ENCODE measurements at places on chromosomes 16 and 17.

- no peak for DNase-seq
Observed at GRCh38 chr17:44775838-44776621, 17.2 kb downstream of the ADAM11 start.

DNA sequence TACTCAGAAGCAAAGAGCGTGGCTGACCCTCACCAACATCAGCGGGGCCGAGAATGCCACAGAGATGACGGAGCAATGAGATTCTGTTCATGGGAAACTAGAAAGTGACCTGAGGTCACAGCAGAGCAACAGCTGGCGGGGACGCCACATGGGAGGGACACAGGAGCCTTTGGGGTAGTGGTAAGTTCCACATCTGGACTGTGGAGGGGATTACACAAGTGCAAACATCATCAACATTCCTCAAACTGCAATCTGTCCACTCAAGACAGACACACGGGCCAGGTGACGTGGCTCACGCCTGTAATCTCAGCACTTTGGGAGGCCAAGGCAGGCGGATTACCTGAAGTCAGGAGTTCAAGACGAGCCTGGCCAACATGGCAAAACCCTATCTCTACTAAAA lies 11.2 kb downstream of the HAGH start:
- DNase-seq, result no peak

DNA sequence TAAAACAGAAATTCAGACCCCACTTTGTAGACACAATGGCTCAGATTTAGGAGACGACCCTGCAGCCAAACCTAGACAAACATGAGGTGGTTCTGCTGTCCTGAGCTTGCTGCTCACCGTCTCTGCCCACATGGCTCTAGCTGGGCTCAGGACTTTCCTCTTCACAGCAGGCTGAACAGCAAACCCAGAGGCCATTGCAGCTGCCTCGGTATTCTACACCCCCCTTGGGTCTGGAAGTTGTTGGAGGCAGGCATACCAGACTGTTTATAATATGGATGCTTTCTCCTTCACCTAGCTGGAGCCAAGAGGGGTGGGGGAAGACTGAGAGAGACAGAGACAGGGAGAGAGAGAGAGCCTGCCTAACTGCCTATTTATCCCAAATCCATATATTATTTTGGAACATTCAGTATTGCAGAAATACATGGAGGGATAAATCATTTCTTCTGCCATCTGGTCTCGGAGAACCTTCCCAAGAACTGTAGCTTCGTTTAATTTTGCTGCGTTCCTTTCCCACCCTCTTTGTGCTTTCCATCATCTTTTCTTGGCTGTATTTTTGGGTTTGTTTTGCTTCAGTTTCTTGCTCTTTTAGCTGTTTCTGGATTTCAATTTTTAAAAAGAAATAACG lies 628.2 kb upstream of the RBFOX1 start:
- no peak for DNase-seq

DNA sequence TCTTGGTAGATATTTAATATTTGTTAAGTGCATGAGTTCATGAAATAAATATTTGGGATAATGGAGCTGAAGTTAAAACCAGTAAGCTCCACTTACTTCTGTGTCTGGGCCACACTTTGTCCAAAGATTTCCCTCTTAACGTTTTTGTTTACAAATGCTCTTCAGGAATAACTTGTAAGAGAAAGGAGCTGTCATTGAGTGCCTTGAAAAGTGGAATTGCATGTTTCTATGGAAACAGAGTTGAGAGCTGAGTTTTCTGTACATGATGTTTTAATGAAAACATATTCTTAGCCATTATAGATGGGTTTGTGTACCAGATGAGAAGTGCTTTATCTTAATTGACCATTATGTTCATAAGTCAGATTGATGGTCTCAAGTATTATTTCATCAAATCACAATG lies 1045.4 kb upstream of the EEF2KMT start:
- no peak for DNase-seq

DNA sequence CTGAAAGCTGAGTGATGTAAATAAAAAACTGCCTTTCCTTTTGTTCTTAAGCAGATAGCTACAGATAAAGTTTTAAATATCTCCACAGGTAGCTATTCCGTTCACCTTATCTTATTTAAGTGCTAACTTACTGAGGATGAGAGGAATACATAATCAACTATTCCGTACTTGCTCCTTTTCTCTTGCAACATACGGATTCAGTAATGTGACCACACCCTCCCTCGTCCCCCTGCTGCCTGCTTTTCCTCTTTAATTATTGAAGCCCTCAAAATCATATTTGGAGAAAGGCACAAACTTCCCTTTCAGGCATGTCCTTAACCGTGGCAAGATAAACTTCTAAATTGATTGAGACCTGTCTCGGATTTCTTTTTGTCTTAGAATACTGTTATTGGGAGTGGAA lies 101.4 kb downstream of the MAP2K4 start:
- no peak for DNase-seq

- DNase-seq, result peak; percentile 94
Observed at GRCh38 chr17:27540318-27541101, 84.3 kb downstream of the KSR1 start.

- DNase-seq, result no peak
Observed at GRCh38 chr16:69286941-69287713, 24.0 kb upstream of the VPS4A start.

DNA sequence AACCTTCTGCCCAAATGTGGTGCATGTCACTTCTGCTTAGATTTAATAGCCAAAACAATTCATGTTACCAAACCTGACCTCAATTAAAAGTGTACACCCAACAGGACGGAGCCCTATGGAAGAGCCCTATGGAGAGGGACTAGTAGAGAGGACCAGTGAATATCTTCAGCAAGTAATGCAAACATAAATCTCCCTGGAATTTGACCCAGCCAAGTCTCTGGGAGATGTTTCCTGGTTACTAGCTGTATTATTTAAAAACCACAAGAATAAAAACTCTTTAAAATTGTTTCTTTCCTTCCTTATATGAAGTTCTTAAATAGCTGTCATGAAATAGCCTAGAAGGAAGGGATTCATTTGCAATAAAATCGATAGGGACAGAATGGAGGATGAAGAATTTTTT lies 255.8 kb downstream of the CDH11 start:
- no peak for DNase-seq

DNA sequence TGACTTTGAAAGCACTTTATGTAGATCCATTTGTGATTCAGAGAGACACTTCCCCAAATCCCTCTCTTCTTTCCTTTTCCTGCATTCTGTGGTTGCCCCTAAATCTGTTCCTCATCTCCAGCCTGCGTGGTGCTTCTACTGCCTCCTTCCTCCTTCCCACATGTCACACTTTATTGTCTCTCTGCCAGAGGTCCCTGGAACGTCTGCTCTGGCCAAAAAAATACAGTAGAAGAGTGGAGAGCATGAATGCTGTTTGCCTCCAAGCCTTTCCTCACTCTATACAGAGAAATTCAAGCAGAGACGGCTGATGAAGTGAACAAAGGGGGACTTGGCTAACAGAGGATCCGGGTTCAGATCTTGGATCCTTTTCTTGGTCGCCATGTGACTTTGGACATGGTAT lies 22.8 kb upstream of the IRX3 start:
- no peak for DNase-seq

GRCh38 chr17:81683208-81683583 lies 401 bp downstream of the ARL16 start:
- DNase-seq, result no peak

- no peak for DNase-seq
Observed at GRCh38 chr16:16184594-16184993, 38.7 kb downstream of the ABCC6 start.

DNA sequence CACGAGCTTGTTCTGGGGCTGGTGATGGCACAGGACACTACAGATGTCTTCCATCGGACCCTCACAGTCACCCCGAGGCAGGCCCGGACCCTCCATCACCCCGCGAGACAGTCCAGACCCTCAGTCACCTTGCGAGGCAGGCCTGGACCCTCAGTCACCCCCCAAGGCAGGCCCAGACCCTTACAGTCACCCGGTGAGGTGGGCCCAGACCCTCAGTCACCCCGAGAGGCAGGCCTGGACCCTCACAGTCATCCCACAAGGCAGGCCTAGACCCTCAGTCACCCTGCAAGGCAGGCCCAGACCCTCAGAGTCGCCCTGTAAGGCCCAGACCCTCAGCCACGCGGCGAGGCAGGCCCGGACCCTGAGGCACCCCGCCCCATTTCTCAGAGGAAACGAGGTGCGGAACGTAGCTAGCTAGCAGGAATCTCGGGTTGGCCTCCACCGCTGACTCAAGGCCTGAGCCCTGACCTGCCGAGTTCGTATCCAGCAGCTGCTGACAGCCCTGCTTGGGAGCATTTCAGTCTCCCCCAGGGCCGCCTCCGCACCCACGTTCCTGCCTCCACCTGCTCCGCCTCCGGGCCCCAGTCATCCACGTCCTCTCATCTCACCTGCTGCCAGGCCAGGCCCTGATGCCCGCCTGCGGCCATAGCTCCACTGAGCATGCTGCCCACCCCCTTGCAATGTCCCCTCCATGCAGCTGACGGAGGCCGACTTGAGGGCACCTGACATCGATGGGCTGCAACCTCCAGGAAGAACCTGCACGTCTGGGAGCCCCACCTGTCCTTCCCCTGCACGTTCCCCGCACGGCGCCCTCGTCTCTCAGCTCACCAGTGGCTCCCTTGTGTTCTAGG lies 28.7 kb downstream of the RPH3AL start:
- no peak for DNase-seq

GRCh38 chr17:59328601-59329000 lies 2.9 kb upstream of the YPEL2 start:
- no peak for DNase-seq

GRCh38 chr17:64424324-64424849 lies 24.5 kb upstream of the MILR1 start:
- no peak for DNase-seq

DNA sequence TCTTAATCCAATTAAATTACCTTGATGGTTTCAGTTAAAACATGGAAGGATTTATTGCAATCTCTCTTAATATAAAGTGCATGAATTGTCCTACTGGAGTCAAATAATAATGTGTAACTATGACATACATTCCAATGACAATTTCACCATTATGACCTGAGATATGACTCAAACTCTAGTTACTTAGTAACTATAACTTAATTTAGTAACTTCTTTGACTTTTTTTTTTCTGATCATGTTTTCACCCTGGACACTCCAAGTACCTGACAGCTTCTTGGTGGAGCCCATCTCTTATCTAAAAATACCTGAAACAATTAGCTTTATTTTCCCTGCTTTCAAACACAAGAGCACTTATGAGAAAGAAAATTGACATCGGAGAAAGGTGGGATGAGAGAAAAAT lies 123.7 kb downstream of the STX8 start:
- no peak for DNase-seq

DNA sequence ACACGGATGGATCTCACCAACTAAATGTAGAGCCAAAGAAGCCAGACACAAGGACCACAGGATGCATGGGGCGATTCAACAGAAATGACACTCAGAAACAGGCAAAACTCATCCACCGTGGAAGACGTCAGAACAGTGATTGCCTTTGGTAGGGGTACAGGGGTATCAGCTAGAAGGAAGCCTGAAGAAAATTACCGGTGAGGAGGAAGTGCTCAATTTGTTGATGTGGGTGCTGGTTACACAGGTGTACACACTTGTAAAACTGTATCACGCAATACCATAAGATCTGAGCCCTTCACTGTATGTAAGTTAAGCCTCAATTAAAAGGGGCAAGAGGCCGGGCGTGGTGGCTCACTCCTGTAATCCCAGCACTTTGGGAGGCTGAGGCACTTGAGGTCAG lies 226.1 kb downstream of the C16orf78 start:
- DNase-seq, result no peak

DNA sequence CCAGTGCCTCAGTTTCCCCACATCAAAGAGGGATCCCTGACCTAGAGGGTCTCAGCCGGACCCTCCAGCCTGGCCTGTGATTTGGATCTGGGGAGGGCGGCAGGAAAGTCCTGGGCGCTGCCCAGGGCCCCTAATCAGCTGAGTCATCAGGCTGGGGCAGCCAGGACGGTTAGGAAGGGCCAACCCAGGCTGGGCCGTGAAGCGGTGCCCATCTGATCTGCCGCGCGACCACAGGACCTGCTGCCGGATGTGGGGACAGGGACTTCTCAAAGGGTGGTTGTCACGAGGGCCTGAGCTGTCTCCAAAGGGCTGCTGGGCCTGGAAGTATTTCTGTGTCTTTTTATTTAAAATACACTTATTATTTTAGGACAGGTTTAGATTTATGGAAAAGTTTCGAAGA lies 4.4 kb downstream of the TPSAB1 start:
- DNase-seq, result no peak

DNA sequence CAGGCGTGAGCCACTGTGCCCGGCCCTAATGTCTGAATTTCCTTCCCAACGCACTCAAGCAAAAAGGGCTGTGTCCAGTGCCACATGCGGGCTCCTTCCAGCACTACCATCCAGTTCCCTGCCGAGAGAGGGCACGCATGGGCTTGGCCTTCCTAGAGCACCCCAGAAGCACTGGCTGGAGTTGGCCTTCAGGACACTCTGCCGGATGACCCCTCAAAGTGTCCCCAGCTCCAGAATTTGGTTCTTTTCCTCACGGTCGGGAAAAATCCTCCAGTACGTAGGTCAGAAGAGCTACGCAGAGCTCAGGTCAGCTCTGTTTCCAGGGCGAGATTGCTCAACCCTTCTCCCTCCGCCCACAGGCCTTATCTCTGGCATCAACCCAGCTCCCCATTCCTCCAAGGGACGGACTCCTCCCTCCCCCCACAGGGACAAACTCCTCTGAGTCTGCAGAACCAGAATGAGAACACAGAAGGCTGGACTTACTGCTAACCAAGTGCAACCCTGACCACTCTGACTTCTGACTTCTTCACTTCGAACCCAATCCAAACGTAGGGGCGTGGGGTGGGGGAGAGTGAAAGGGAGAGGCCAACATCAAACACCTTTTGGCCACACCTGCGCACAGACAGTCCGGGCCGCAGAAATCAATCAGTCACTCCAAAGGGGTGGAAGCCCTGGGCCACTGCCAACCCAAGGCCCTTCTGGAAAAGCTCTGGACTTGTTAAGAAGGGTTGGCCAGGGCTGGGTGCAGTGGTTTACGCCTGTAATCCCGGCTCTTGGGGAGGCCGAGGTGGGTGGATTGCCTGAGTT lies 3.6 kb downstream of the CDC42EP4 start:
- no peak for DNase-seq

GRCh38 chr17:64158406-64158805 lies 28.5 kb upstream of the ERN1 start:
- DNase-seq, result no peak

DNA sequence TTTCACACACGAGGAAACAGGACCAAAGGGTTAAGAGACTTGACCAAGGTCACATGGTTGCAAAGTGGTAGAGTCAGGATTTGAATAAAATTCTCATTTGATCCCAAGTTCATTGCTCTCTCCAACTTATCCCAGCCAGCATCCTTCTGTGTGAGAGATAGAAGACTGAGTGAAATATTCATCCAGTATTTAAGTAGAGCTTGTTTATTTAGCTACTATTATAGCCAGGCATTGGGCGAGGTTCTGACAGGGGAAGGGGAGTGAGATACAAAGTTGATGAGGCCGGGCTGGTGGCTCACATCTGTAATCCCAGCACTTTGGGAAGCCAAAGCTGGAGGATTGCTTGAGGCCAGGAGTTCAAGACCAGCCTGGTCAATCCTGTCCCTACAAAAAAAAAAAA lies 4.4 kb downstream of the ITGAL start:
- DNase-seq, result no peak

GRCh38 chr17:17232303-17232621 lies 4.7 kb downstream of the FLCN start:
- no peak for DNase-seq

GRCh38 chr16:53213542-53213941 lies 158.8 kb downstream of the CHD9 start:
- DNase-seq, result no peak

- DNase-seq, result peak; percentile 90
Observed at GRCh38 chr17:13420878-13421277, 180.9 kb downstream of the HS3ST3A1 start.
